ENCODE measurements at places on chromosomes 12 and 14.

- DNase-seq, result peak; percentile 65
Observed at GRCh38 chr12:52052468-52053186, 1.4 kb downstream of the NR4A1 start.

GRCh38 chr12:47813511-47814196, 6.0 kb downstream of the HDAC7 start:
- no peak for DNase-seq

- no peak for DNase-seq
Observed at GRCh38 chr12:30643366-30643765, 52.3 kb downstream of the IPO8 start.

- no peak for DNase-seq
Observed at GRCh38 chr14:60506985-60507829, 1.7 kb upstream of the SIX6 start.

DNA sequence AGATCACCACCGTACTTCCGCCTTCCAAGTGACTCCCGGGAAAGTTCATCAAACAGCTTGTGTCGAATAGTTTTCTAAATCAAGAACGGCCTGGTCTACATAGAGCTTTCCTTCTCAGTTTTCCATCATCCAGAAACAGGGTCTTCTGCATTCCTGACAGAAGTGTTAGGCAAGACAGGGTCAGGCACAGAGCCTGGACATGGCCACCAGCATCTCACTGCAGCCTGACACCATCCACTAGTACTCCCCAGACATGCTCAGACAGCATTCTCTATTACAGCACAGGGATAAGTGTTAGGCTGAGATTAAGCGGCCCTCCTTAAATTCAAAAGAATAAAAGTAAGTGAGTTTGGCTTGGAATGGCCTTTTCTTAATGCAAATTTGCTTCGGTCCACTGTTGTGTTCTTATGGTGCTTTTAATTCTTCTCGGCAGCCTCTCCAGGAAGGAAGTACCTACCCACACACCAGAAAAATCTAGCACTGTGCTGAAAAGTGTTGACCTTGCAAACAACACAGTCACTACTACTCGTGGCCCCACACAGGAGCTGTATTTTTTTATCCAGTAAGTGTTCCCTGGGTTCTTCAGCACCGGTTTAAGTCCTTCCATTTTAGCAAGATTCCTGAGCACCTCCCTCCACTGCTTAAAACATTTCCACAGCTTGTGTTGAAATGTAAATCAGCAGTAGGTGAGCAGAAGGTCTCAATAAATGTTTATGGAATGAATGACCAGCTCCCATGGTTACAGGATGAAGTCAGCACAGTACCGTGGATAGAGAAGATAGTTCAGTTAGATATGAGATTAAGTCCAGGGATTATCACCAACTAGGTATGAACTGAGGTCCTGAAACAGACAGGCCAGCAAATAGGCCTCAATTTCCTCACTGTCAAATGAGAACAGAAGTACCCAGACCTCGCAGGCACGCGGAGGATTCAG, 44.1 kb downstream of the SETD3 start:
- DNase-seq, result no peak
